ENCODE measurements at places on chromosomes 11 and 22. TPM values are rescaled to one million over a fixed set of nuclear protein-coding genes. Genes with fewer than 3 reads are reported as not detected.

- DNase-seq = no peak
These were observed 56.1 kb upstream of the CDON start for GRCh38 chr11:126118806-126119205.

The PLAAT2 gene
- total RNA-seq = not detected

GRCh38 chr22:34160141-34160783, 240.0 kb upstream of the LARGE1 start:
- no peak for DNase-seq

- DNase-seq = no peak
These were observed 22.1 kb upstream of the TMPRSS13 start for GRCh38 chr11:117950993-117951961.

DNA sequence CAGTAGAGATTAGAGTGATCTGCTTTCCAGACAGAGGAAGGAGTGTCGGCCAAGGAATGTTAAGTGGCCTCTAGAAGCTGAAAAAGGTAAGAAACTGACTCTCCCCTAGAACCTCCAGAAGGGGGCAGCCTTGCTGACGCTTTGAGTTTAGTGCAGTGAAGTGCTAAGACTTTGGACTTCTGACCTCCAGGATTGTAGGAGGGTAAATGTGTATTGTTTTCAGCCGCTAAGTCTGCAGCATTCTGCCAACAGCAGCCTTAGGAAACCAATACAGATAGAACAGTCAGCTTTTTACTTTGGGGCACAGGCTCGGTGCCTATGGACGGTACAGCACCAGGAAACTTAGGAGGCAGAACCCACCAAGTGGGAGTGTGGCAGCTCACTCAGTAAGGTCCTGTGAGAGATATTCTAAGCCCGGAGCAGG, 3.6 kb upstream of the TBC1D22A start:
- DNase-seq = peak; percentile 43

- DNase-seq = peak; percentile 45
These were observed 346.6 kb upstream of the CCDC179 start for GRCh38 chr11:23206741-23207336.

DNA sequence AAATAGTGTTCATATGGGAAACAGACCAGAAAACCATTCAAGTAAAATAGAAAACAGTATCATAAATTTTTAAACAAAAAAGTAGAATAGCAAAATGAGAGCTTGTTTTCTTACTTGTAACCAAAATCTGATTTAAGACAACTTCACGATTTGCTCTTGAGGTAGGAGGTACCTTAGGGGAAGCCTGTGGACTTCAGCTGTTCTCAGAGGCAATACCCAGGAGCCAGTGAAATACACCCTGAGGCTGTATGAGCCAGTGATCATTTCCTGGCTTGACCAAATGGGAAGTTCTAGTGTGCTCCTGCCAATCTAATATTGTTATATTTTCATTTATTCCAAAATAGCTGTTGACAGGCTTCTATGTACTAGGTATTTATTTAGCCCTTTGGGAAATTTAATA, 104.8 kb downstream of the ARHGAP42 start:
- DNase-seq = peak; percentile 69

- no peak for DNase-seq
These were observed at the start of the genes C11orf21 and TSPAN32 for GRCh38 chr11:2301631-2302305. TSS of gene C11orf21 (minus strand) at chr11:2301918. CDS start at chr11:2301808, 110 bp downstream. TSS of gene TSPAN32 (plus strand) at chr11:2302013. CDS start at chr11:2302150, 137 bp downstream.

The KCNJ5 gene
- 63.7 TPM for total RNA-seq

The RTN4RL2 gene
- 0.33 TPM for total RNA-seq

DNA sequence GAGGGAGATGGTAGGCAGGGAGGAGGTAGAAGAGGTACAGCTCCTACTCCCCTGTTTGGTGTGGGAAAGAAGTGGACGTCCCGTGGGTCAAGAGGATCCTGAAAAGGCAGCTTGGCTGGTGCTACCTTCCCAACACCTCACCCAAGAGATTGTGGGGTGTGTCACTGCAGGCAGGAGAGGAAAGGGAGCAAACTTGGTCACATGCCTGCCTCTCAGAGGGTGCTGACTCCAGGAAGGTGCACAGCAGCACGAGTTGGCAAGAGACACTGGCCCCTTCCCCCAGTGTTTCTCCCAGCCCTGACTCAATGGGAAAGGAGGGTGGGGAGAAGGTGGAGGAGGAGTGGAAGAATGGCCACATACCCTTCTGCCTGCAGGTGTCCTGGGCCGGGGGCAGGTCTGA, 99.6 kb downstream of the CSNK2A3 start:
- no peak for DNase-seq

- DNase-seq = peak; percentile 9
These were observed 1.4 kb upstream of the STIM1 start for GRCh38 chr11:3853899-3854659.

The WNT11 gene
- not detected for total RNA-seq

DNA sequence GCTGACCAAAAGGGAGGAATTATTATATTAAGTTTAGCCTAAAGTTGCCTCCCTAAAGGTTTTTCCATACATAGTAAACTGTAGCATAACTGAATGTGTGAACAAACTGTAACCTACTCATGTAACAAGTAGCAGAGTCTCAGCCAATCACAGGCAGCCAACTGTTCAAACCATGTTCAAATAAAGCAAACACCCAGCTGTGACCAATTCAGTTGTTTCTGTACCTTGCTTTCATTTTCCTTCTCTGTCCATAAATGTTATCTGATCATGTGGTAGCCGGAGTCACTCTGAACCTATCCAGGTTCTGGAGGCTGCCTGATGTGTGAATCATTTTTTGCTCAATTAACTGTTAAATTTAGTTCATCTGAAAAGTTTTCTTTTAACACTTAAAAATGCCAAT, 373.5 kb downstream of the GUCY1A2 start:
- peak; percentile 40 for DNase-seq

The TCF20 gene
- 62.5 TPM for total RNA-seq

The TSPAN4 gene
- 92.3 TPM for total RNA-seq

DNA sequence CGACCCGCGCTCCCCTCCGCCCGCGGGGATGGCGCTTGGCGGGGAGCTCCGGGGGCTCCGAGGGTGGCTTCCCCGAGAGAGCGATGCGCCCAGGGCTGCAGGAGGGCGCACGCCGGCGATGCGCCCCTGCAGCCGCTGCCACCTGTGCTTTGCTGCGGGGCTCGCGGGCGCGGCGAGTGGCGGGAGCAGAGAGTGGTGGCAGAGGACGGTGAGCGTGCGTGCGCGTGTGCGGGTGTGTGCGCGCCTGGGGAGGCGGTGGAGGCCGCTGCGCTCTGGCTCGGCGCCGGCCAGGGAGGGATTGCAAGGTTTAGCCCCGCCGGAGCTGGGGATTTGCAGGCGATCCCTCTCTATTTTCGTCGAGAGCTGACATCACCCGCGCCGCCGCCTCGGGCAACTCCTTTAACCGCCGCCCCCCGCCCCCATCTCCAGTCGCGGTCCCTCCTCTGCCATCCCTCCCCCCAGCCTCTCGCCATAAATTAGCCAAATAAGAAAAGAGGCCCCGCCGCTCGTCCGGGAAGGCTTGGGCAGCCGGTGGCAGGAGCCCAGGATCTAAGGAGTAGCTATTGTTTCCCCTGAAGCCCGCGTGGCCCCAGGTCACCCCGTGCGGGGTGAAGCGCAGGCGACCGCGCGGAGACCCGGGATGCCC, at the start of gene SLC1A2:
Gene SLC1A2, minus strand, starts transcription at position 375 of the 646 bp plus-strand sequence. CDS start 592 bp downstream, outside the sequence.
- DNase-seq = no peak

The C11orf91 gene
- not detected for total RNA-seq

The RAB38 gene
- 87.7 TPM for total RNA-seq

- no peak for DNase-seq
These were observed 383.9 kb upstream of the CHORDC1 start for GRCh38 chr11:90606721-90607120.

- no peak for DNase-seq
These were observed 249.0 kb upstream of the KIRREL3 start for GRCh38 chr11:127249576-127249975.

The PIWIL4 gene
- not detected for total RNA-seq

- DNase-seq = no peak
These were observed 14.9 kb downstream of the TP53AIP1 start for GRCh38 chr11:128927683-128928336.

DNA sequence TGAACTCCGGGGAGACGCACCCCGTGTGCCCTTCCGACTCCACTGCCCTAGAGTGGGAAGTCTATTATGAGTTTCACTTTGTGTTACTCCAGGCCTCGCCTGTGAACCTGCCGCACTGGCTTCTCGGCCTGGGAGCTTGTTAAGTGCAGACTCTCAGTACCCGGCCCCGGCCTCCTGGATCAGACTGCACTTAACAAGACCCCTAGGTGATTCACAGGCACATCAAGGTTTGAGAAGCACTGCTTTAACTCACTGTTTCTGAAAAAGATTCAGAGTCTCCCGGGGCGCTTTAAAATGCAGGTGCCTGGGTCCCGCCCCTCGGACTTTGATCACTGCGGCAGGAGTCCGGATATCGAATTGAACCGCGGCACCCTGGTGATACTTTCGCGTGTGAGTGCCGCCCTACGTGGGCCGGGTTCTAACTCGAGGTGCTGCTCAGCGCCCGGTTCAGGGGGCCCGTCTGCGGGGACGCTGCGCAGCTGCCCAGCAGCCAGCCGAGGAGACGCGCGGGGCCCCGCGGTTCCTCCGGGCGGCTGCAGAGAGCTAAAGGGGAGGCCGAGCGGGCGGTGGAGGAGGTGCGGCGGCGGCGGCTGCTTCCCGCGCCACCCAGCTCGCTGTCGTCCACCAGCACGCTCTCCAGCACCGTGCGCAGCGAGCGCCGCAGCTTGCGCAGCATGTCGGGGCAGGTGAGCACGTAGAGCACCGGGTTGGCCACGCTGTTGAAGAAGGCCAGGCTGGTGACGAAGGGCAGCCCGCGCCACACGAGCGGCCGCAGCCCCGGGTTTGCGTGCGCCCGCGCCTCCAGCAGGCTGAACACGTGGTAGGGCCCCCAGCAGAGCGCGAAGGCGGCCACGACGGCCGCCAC, 3.4 kb downstream of the PTGDR2 start:
- DNase-seq = no peak

The RPS13 gene
- total RNA-seq = 1,114 TPM

The RFPL3 gene
- total RNA-seq = not detected

DNA sequence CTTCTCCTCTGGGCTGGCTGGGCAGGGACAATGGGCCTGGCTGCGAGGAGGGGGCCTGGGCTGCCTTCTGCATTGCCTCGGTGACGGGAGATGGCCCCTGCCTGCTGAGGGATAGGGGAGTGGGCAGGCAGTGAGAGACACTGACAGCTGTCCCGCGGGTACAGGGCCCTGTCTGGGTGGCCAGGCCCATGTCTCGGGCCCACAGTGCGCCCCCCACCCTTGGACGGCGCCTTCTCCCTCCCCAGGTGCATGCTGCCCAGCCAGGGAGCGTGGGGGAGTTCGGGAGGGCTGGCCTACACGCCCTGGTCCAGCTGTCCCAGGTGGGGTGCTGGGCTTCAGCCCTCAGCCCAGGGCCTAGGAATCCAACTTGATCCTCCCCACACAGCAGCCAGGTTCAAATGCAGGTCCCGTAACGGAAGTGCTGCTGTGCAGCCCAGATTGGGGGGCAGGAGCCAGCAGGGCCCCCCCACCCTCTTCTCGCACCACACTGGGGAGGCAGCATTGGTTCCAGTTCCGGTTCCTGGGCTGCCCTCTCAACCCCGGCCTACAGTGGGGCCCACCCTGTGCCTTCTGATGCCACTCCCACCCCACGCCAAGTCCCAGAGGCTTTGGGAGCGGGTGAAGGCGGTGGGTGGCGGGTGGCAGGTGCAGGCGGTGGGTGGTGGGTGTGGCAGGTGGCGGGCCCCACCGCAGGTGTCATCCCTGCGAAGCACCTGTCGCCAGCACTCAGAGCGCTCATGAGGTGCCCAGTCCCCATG, 7.3 kb upstream of the TSSC4 start:
- DNase-seq = no peak

- no peak for DNase-seq
These were observed 807.2 kb downstream of the TBC1D22A start for GRCh38 chr22:47569389-47570299.

GRCh38 chr22:43312608-43313007, 30.6 kb downstream of the SCUBE1 start:
- DNase-seq = no peak

The RGL4 gene
- total RNA-seq = not detected

The VWA5A gene
- total RNA-seq = 35.9 TPM

GRCh38 chr11:82303671-82304070, 430.0 kb downstream of the FAM181B start:
- no peak for DNase-seq

The KIAA0930 gene
- 164 TPM for total RNA-seq

The SLC43A3 gene
- 22.7 TPM for total RNA-seq

GRCh38 chr11:32103941-32104340, 13.1 kb downstream of the RCN1 start:
- DNase-seq = no peak

GRCh38 chr11:61297746-61298145, 2.6 kb upstream of the VWCE start:
- DNase-seq = peak; percentile 97

The EHF gene
- total RNA-seq = 9.7 TPM

DNA sequence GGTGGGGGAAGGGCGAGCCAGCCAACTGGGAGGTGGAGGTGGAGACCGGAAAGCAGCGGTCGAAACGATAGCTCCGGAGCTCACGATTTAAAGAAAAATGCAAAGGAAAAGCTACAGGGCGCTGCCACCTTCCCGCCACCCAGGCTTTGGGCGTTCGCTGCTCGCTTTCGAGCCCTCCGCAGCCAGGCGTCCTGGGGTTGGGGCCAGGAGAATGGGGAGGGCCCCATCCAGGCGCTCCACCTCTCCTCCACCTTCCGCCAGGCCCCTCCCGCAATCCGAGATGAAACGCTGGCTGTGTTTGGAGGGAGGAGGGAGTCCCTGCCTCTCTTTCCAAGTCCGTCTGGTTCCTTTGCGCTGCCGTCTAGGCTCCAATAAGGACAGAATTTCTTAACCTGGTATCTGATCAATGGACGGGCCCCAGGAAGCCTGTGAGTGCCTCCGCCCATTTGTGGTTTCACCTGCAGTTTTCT, 483 bp upstream of the ABTB2 start:
- DNase-seq = peak; percentile 82

GRCh38 chr11:35714882-35715627, 52.5 kb downstream of the TRIM44 start:
- DNase-seq = peak; percentile 32

The IGLL1 gene
- total RNA-seq = not detected

DNA sequence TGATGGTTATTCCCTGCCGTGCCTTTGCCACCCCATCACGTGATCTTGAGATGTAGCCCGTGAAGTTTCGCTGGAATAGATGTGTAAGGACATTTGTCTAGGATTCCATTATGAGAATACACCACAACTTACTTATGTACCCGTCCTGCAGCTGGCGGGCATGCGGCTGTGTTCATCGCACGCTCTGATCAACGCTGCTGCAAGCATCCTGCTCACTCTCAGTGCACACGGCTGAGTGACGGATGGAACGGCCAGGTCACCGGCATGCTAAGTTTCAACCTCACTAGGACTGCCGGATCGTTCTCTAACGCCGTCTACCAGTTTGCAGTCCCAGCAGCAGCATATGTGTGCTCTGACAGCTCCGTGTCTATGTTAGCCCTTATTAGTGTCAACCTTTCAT, 44.6 kb downstream of the APOL1 start:
- no peak for DNase-seq

DNA sequence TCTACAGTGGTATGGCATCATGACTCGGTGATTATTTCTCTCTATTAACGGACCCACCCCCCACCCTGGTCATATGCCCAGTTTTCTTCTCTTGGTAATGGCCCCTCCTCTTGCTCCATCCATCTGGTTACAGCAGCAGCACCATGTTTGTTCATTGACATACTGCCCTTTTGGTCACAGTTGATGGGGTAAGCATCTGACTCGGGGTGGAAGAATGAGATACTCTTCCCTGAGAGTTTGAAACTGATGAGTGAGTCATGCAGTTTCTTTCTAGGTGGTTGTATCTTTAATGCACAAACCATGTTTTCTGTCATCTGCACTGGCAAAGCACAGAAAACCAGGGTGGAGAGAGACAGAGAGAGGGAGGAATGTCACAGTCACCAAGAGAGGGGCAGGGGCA, 126.0 kb downstream of the SYN3 start:
- DNase-seq = peak; percentile 73

GRCh38 chr11:63839508-63840355, 822 bp downstream of the MARK2 start:
- DNase-seq = peak; percentile 23

The PANX2 gene
- 0.83 TPM for total RNA-seq

The CABP2 gene
- not detected for total RNA-seq

All from mammary epithelial cell (primary cell).